ENCODE measurements at places on chromosomes 7 and 10. TPM values are rescaled to one million over a fixed set of nuclear protein-coding genes. Genes with fewer than 3 reads are reported as not detected.

- peak overlapping the region; percentile 21 for H3K4me3 ChIP-seq
- H3K27me3 ChIP-seq: no peaks in the 10 kb centered on the region
- no peak for DNase-seq
- peaks cover 7% of the 10 kb centered on the region for H3K4me1 ChIP-seq
- no peaks in the 10 kb centered on the region for H3K36me3 ChIP-seq
Observed at GRCh38 chr7:106768324-106768751, 96.7 kb upstream of the PIK3CG start.

DNA sequence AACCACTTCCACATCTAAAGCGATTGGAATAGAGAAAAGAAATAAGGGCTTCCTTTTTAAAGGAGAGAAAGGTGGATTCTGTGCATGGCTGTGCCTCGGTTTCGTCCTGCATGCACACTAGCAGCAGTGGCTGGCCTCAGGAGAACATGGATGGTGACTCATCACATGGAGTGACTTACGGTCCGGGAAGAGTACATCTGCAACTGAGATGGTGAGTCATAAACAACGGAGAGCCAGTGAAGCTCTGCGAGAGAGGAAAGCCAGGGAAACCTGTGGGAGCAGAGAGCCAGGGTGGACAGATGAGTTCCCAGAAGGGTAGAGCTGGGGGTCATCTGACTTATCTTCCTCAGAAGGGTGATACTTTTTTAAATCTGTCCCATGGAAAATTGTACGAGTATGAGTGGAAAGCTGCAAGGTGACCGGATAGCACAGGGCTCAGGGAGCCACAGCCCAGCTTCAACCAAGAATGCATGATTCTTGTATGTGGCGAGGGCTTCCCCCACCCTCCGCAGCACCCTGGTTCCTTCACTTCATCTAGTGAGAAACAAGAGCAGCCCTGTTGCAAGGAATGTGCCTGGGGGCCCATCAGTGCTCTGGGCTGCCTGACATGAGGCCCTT, 259.1 kb downstream of the KLF6 start:
- no peak overlapping the region for H3K27ac ChIP-seq
- no peaks in the 10 kb centered on the region for H3K4me1 ChIP-seq
- no peak for DNase-seq
- H3K4me3 ChIP-seq: no peak overlapping the region
- no peaks in the 10 kb centered on the region for H3K36me3 ChIP-seq
- 0 out of 2 replicates have a peak, but pooled peaks cover 3% of the 10 kb centered on the region for H3K27me3 ChIP-seq

DNA sequence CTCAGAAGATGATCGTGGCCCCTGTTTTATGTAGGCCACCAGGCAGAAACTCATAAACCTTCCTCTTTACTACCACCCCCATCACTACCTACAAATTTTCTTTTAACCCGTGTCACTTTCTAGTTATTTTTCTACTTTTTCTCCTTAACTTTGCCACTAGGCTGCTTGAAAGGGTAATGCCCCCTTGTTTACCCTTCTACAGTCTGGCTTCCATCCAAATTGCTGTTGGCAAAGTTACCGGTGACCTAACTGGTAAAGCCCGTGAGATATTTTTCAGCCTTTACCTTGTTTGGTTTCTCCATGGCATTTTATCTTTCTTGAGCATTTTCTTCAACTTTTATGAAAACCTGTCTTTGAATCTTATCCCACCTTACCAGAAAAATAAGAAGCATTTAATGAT, 153.0 kb downstream of the WNT2 start:
- no peak overlapping the region for H3K4me3 ChIP-seq
- no peaks in the 10 kb centered on the region for H3K36me3 ChIP-seq
- H3K4me1 ChIP-seq: no peaks in the 10 kb centered on the region
- no peak for DNase-seq

DNA sequence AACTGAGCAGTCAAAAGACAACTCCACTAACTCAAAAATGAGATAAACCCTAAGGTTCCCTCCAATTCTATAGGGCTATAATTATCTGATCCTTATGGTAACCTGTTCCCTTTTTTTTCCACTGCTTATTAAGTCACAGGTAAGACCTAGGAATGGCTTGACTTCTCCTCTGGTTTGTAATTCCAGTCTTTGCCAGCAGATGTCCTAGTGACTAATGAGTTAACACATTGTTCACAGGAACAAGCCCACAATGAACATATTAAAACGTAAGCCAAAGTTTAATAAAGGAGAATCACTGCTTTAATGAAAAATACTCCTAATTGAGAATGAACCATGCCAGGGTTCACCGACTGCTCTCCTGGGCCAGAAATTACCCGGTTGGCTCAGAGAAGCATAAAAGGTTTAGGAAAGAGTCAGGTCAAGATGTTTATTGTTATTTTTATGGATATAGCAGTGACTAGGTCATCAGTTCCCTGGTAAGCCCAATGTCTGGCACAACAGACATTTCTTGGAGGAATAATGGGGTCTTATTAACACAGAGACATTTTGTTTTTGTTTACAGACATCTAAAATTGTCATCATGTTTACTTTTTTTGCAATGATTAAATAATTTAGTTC, 120.1 kb downstream of the ELAPOR2 start:
- H3K36me3 ChIP-seq: no peaks in the 10 kb centered on the region
- no peak overlapping the region for H3K27ac ChIP-seq
- no peaks in the 10 kb centered on the region for H3K27me3 ChIP-seq
- 0 out of 2 replicates have a peak, but pooled peaks cover 4% of the 10 kb centered on the region for H3K4me1 ChIP-seq
- DNase-seq: peak; percentile 89

DNA sequence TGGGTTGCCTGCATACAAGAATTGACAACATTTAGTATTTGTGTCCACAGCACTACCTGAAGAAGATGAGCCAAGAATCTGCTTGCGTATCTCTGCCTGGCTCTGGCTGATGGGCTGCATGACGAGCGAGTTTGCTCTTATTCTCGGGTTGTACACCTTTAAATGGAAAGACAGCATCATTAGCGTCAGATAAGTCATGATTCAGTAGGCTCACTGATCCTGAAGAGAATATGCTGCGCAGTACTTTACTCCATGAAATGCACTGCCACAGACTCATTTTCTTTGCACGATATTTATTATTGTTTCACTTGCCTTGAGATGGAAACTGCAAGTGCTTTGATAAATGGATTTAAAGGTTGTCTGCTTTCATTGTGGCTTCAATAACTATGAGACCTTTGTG, 28.6 kb downstream of the DHX32 start:
- no peak overlapping the region for H3K4me3 ChIP-seq
- no peaks in the 10 kb centered on the region for H3K36me3 ChIP-seq
- H3K4me1 ChIP-seq: no peaks in the 10 kb centered on the region
- no peak for DNase-seq

DNA sequence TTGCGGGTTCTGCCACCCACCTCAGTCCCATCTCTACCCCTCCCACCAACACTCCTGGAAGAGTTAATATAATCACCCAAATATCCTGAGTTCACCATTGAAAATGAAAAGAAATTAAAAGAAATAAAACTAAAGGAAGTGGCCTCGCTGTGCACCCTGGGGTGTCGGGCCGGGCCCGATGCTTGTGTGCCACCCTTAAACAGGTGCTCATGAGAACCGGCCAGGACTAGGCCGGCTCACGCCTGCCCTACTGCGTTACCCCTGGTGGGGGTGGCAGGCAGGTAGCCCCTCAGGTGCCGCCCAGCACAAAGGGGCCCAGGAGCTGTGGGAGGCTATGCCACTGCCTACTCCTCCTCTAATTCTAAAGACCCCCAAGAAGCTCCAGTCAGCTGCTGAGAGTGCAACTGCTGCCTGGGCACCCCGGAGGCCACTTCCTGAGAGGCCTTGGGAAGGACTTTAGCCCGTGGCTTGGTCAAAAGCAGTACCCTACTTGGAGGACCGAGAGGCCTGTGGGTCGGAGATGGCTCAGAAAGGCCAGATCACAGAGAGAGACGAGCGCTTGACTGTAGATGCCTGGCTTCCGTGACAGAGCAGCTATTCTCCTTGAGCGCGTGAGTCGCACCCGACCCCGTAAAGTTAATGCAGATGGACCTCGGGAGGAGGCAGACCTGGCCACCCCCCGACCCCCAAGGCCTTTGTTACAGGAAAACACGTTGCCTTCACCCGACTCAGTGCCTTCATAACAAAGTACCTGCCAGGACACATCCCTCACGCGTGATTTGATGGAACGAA, 51.0 kb upstream of the PPP2R2D start:
- no peak overlapping the region for H3K27ac ChIP-seq
- H3K4me1 ChIP-seq: no peaks in the 10 kb centered on the region
- no peaks in the 10 kb centered on the region for H3K36me3 ChIP-seq
- DNase-seq: no peak
- no peak overlapping the region for H3K4me3 ChIP-seq

DNA sequence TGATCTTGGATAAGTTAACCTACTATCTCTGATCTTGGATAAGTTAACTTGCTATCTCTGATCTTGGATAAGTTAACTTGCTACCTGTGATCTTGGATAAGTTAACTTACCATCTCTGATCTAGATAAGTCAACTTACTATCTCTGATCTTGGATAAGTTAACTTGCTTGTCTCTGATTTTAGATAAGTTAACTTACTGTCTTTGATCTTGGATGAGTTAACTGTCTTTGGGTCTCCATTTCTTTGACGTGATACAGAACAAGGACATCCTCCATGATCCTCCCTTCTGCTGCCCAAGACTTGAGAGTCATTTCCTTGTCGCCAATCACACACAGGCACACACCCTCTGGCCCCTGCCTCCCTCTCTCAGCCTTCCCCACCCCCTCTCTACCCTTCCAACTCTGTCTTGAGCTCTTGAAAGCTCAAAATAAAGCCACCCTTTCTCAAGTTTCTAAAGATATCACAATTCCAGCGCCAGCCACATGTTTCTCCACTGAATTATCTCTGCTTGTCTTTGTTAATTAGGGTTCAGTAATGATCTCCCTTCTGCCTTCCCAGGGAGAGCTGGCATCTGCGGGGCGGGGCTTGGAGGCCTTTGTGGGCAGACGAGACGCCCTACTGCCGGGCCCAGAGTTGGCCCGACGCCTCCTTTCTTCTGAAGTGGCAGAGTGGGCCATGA, 85.1 kb upstream of the GTF2I start:
- no peaks in the 10 kb centered on the region for H3K27me3 ChIP-seq
- DNase-seq: no peak
- H3K36me3 ChIP-seq: no peaks in the 10 kb centered on the region
- H3K4me3 ChIP-seq: no peak overlapping the region

DNA sequence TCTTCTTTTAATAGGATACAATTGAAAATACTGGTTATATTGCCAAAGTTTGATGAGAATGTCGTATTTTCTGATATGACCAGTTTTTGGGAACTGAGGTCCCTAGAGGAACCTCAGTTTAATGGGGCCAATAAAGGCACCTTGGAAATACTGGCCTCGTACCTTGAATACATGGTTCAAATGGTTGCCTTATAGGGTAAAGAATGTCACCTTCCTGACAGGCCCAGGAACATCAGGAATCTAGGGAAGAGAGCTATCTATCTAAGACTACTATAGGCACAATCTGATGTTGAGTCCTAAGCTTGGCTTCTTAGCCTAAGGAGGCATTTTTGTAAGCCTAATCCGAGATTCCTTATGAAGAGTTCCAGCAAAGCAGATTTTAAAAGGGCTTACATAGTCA, 9.3 kb downstream of the SHTN1 start:
- no peak overlapping the region for H3K27ac ChIP-seq
- no peaks in the 10 kb centered on the region for H3K36me3 ChIP-seq
- H3K4me1 ChIP-seq: no peaks in the 10 kb centered on the region
- DNase-seq: no peak

GRCh38 chr7:143384148-143384547, 3.0 kb downstream of the ZYX start:
- no peaks in the 10 kb centered on the region for H3K36me3 ChIP-seq
- H3K27me3 ChIP-seq: no peaks in the 10 kb centered on the region
- no peak overlapping the region for H3K27ac ChIP-seq
- no peak for DNase-seq

- no peaks in the 10 kb centered on the region for H3K27me3 ChIP-seq
- no peak within 1 kb of the TSS for H3K4me3 ChIP-seq
- H3K27ac ChIP-seq: no peak within 1 kb of the TSS
- H3K36me3 ChIP-seq: no peaks in the 10 kb centered on the region
- no peaks in the 10 kb centered on the region for H3K4me1 ChIP-seq
Observed at GRCh38 chr10:118595598-118596425, at the start of gene PRLHR. PRLHR (minus strand) TSS chr10:118595648; CDS start chr10:118595244, 404 bp downstream.

- H3K36me3 ChIP-seq: no peaks in the 10 kb centered on the region
- DNase-seq: no peak
- no peaks in the 10 kb centered on the region for H3K4me1 ChIP-seq
- H3K4me3 ChIP-seq: no peak overlapping the region
Observed at GRCh38 chr7:144549861-144550260, 146.4 kb upstream of the NOBOX start.

GRCh38 chr10:69787681-69788080, 14.0 kb upstream of the COL13A1 start:
- no peak overlapping the region for H3K4me3 ChIP-seq
- H3K27ac ChIP-seq: no peak overlapping the region
- H3K27me3 ChIP-seq: no peaks in the 10 kb centered on the region
- no peak for DNase-seq
- no peaks in the 10 kb centered on the region for H3K4me1 ChIP-seq

GRCh38 chr7:99720800-99721595, 14.0 kb downstream of the CYP3A7 start:
- DNase-seq: no peak
- no peaks in the 10 kb centered on the region for H3K4me1 ChIP-seq
- H3K27ac ChIP-seq: no peak overlapping the region
- H3K36me3 ChIP-seq: no peaks in the 10 kb centered on the region
- no peaks in the 10 kb centered on the region for H3K27me3 ChIP-seq

DNA sequence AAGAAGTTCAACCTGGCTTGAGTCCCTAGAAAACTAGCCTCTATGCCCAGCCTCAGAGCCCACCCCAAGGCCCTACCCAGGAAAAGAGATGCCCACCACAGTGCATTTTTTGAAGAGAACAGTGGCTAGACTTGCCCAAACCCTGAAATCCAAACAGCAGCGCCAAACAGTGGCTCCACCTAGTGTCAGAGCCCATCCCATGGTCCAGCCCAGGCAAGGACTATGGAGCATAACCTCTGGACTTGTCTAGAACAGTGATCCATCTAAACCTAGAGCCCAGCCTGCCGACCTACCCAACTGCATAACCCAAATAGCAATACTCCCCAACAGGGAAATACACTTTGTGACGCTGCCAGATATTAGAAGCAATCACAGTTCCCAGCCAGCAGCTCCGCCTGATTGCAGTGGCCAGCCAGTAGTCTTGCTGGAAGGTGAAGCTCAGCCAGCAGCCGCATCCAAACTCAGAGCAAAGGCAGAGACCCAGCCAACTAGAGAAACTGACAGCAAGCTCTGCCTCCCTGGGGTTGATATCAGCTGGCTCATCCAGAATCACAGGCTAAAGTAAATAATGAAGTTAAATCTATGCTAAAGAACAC, 44.5 kb downstream of the HBP1 start:
- 0 out of 2 replicates have a peak, but pooled peaks cover 2% of the 10 kb centered on the region for H3K4me1 ChIP-seq
- no peak overlapping the region for H3K4me3 ChIP-seq
- no peaks in the 10 kb centered on the region for H3K27me3 ChIP-seq
- H3K27ac ChIP-seq: no peak overlapping the region
- no peaks in the 10 kb centered on the region for H3K36me3 ChIP-seq
- DNase-seq: no peak

GRCh38 chr7:4775848-4776623, 613 bp downstream of the AP5Z1 start:
- H3K27ac ChIP-seq: no peak overlapping the region
- no peaks in the 10 kb centered on the region for H3K36me3 ChIP-seq
- peak overlapping the region; percentile 97 for H3K4me3 ChIP-seq

The TSPAN12 gene
- not detected for total RNA-seq

The EPHB4 gene
- 9.3 TPM for total RNA-seq

The SAMD9L gene
- 14.8 TPM for total RNA-seq

The PNLIPRP2 gene
- not detected for total RNA-seq

The SERPINE1 gene
- total RNA-seq: not detected

The GRM8 gene
- total RNA-seq: not detected

The KEL gene
- 0.36 TPM for total RNA-seq
